ENCODE measurements at places on chromosomes 7 and 10. TPM values are rescaled to one million over a fixed set of nuclear protein-coding genes. Genes with fewer than 3 reads are reported as not detected.
A peak's percentile ranks its signal among the peaks of the same experiment; 100 is the strongest.

DNA sequence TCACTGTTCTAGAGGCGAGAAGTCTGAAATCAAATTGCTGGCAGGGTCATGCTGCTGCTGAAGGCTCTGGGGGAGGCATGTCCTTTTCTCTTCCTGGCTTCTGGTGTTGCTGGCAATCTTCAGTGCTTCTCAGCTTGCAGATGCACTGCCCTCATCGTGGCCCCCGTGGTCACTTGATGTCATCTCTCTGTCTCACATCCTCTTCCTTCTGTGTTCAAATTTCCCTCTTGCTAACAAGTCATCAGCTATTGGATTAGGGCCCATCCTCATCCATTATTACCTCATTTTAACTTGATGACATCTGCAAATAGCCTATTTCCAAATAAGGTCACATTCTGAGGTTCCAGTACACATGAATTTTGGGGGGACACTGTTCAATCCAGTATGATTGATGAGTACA, 36.6 kb upstream of the SRGN start:
- H3K4me3 ChIP-seq = no peak overlapping the region
- H3K27me3 ChIP-seq = no peaks in the 10 kb centered on the region
- DNase-seq = no peak
- H3K27ac ChIP-seq = no peak overlapping the region

GRCh38 chr10:33074443-33074842, 116.4 kb upstream of the ITGB1 start:
- no peaks in the 10 kb centered on the region for H3K4me1 ChIP-seq
- H3K36me3 ChIP-seq = no peaks in the 10 kb centered on the region
- DNase-seq = no peak
- no peak overlapping the region for H3K4me3 ChIP-seq

DNA sequence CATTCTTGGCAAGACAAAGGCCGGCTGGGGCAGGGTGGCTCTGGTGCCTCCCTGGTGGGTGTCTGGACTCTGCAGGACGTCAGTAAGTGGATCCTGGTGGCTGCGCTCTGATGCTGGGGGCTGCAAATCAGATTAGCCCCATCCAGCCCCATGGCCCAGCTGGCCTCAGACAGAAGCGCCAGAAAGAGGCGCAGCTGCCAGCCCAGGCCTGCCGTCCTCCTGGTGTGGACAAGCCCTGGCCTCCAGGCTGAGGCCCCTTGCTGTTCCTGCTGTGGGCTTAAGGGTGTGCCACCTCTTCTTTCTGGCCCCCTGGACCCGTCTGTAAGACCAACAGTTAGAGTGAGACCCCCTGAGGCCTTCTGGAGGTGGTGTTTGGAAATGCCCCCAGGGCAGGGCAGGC, 5.9 kb upstream of the LFNG start:
- no peaks in the 10 kb centered on the region for H3K36me3 ChIP-seq
- H3K4me1 ChIP-seq = peaks cover 36% of the 10 kb centered on the region
- H3K27me3 ChIP-seq = peaks cover 50% of the 10 kb centered on the region
- H3K4me3 ChIP-seq = no peak overlapping the region
- DNase-seq = peak; percentile 17

DNA sequence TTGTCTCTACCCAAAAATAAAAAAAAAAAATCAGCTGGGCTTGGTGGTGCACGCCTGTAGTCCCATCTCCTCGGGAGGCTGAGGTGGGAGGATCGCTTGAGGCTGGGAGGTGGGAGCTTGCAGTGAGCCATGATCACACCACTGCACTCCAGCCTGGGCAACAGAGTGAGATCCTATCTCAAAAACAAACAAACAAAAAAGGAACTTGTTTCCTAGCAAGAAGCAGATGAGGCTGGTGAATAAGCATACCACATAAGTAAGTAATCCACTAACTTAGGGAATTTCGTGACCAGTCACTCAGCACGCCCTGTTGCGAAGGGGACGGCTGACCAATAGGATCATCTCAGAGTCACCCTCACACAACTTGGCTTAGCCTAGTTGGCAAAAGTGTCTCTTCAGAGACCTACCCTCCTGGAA, 64.6 kb downstream of the CUX1 start:
- no peaks in the 10 kb centered on the region for H3K36me3 ChIP-seq
- H3K4me1 ChIP-seq = peaks cover 29% of the 10 kb centered on the region
- H3K27me3 ChIP-seq = no peaks in the 10 kb centered on the region
- no peak overlapping the region for H3K4me3 ChIP-seq

GRCh38 chr7:124349443-124349842, 316.6 kb upstream of the TMEM229A start:
- no peak for DNase-seq
- H3K36me3 ChIP-seq = no peaks in the 10 kb centered on the region
- H3K4me1 ChIP-seq = no peaks in the 10 kb centered on the region
- H3K27me3 ChIP-seq = no peaks in the 10 kb centered on the region
- no peak overlapping the region for H3K27ac ChIP-seq

DNA sequence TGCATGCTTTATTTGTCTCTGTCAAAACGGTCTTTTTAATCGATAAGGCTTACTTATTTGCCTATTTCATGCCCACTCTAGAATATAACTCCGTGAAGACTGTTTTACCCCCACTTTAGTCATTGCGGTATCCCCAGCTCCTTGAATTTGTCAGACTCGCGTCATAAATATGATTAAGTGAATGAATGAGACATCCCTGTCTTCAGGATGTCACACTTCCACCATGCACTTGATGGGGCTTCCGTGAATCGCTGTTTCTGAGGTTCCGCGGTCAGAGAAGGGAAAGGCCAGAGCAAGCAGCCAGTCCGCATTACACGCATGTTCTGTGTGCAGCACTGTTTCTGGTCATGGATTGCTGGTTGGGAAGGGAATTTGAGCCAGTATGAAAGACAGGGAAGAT, 138.8 kb downstream of the CELF2 start:
- no peak for DNase-seq
- H3K4me3 ChIP-seq = no peak overlapping the region
- no peaks in the 10 kb centered on the region for H3K27me3 ChIP-seq
- no peak overlapping the region for H3K27ac ChIP-seq

Gene GGCT
- 64.6 TPM for polyA plus RNA-seq

Gene RNLS
- polyA plus RNA-seq = 19.5 TPM

Gene AKR1C3
- 4.1 TPM for polyA plus RNA-seq

Gene SLC25A40
- 36.1 TPM for polyA plus RNA-seq

Gene UPF2
- 20.9 TPM for polyA plus RNA-seq

Gene PLEKHA8
- 7.3 TPM for polyA plus RNA-seq

Gene PRKAR2B
- 16.3 TPM for polyA plus RNA-seq

Gene TLL2
- 0.99 TPM for polyA plus RNA-seq

Gene ATP6V0A4
- polyA plus RNA-seq = 0.12 TPM

Gene UNCX
- not detected for polyA plus RNA-seq

Gene PNLIPRP2
- polyA plus RNA-seq = 11.9 TPM

Gene TEX47
- not detected for polyA plus RNA-seq

Data from large intestine (tissue), 12 donors.